GM23248 (cell line): ENCODE measurements at places on chromosomes 13 and 19. TPM values are rescaled to one million over a fixed set of nuclear protein-coding genes. Genes with fewer than 3 reads are reported as not detected.

GRCh38 chr13:112619730-112620631, 32.0 kb upstream of the TUBGCP3 start:
- no peaks in the 10 kb centered on the region for H3K4me1 ChIP-seq
- no peak for DNase-seq
- H3K27me3 ChIP-seq: peaks cover 18% of the 10 kb centered on the region
- no peak overlapping the region for H3K27ac ChIP-seq

NLRP12 gene
- not detected in 2 replicates for total RNA-seq

DNA sequence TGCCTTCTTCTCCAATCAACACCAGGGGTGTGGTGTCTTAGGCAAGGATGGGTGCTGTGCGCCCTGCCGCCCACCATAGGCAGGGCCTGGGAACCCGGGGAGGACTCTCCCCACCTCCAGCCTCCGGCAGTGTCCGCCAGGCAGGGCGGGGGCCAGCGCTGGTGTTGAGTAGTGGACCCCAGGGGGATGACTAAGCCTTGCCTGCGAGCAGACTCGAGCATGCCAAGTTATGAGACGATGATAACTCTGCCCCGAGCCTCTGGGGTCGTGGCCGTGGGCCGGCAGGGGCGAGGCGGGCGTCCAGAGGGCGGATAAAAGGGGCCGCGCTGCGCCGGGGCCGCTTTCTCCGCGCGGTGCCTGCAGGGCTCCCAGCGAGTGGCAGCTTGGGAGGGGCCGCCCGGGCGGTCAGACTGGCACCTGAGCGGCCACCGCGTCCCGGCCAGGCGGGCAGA, at the start of gene MEDAG:
Gene MEDAG, plus strand, starts transcription at position 340 of the 452 bp plus-strand sequence. CDS start 245 bp downstream, outside the sequence.
- peak within 1 kb of the TSS; percentile 92 for H3K27ac ChIP-seq
- peak within 1 kb of the TSS; percentile 85 for H3K4me3 ChIP-seq
- H3K27me3 ChIP-seq: no peaks in the 10 kb centered on the region
- no peaks in the 10 kb centered on the region for H3K36me3 ChIP-seq
- H3K4me1 ChIP-seq: peaks cover 43% of the 10 kb centered on the region
- DNase-seq: peak; percentile 96

SLC25A41 gene
- total RNA-seq: not detected in 2 replicates
